Heart right ventricle (tissue), 16 donors: ENCODE measurements at places on chromosomes 13 and 19. TPM values are rescaled to one million over a fixed set of nuclear protein-coding genes. Genes with fewer than 3 reads are reported as not detected.

The CGB2 gene
- not detected for polyA plus RNA-seq

The ATP7B gene
- 3.2 TPM for polyA plus RNA-seq

The LRRC4B gene
- 3.0 TPM for polyA plus RNA-seq

- no peaks in the 10 kb centered on the region for H3K27me3 ChIP-seq
- H3K36me3 ChIP-seq = peaks cover 3% of the 10 kb centered on the region
- DNase-seq = no peak
- peaks cover 13% of the 10 kb centered on the region for H3K4me1 ChIP-seq
- no peak overlapping the region for H3K4me3 ChIP-seq
- H3K27ac ChIP-seq = no peak overlapping the region
These were observed 9.8 kb downstream of the AP1M1 start for GRCh38 chr19:16207490-16208025.

DNA sequence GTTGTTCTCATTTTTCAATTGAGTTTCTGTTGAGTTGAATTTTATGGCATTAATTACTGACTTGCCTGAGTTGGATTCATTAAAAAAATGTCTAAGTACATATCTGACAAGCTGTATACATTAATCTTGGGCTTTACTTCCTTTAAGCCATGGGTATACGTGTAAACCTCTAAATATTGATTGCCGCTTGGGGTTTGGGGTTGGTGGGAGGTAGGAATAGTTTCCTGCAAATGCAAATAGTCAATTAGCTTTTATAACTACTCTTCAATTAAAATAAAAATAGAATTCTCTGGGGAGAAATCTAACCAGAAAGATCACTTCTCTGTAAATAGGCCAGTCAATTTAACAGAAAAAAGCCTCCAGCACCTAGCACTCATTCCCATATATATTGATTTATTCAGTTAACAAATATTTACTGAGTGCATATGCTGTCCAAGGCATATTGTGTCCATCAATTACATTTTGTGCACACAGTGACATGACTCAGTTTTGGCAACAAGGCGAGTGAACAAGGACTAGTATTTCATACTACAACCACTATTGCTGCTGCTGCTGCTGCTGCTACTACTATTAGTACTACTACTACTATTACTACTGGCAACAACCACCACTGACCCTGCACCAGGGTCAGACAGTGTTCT lies 306.8 kb downstream of the RFC3 start:
- no peak overlapping the region for H3K4me3 ChIP-seq
- DNase-seq = no peak
- H3K27ac ChIP-seq = no peak overlapping the region
- no peaks in the 10 kb centered on the region for H3K4me1 ChIP-seq
- H3K36me3 ChIP-seq = no peaks in the 10 kb centered on the region
- H3K27me3 ChIP-seq = no peaks in the 10 kb centered on the region

GRCh38 chr19:54109651-54110050 lies 5.8 kb downstream of the TFPT start:
- no peaks in the 10 kb centered on the region for H3K4me1 ChIP-seq
- no peaks in the 10 kb centered on the region for H3K27me3 ChIP-seq
- DNase-seq = no peak
- H3K27ac ChIP-seq = no peak overlapping the region
- H3K4me3 ChIP-seq = no peak overlapping the region

DNA sequence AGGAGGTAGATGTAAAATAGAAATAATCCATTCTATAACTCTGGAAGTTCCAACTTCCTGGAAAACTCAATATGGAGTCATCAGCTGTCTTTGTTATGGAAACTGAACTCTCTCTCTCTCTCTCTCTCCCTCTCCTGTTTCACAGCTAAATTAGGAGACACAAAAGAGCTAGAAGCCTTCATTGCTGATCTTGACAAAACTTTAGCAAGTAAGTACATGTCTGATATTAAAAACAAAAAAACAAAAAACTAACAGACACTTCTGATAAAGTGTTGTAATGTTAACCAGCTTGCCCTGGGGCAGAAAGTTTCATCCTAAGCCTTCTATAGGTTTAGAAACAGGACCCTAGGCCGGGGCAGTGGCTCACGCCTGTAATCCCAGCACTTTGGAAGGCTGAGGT lies 11.3 kb downstream of the RGCC start:
- no peak overlapping the region for H3K27ac ChIP-seq
- no peak for DNase-seq
- H3K4me3 ChIP-seq = no peak overlapping the region
- no peaks in the 10 kb centered on the region for H3K27me3 ChIP-seq
- peaks cover 41% of the 10 kb centered on the region for H3K4me1 ChIP-seq

DNA sequence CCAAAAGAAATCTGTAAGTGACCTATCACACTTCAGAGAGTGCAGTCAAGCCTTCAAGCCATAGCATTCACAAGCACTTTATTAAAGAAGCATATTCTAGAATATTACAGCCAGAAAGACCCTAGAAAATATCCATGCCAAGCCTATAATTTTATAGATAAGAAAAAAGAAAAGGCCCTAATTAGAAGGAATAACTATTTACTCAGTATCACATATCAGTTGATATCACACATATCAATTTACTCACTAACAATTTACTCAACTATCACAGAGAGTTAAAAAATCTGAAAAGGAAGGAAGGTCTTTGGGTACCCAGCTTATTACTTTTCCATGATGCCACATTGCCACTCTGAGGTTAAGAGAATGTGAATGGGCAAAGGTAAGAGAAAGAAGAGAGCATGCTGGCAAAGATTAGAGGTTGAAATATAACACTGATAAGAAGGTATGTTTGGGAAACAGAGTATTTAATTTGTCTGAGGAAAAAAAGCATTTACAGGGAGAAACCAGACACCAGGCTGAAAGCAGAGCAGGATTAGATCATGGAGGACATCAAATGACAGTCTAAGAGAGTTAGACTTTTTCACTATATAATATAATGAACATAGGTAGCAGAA lies 186.2 kb downstream of the VWA8 start:
- H3K4me3 ChIP-seq = no peak overlapping the region
- no peaks in the 10 kb centered on the region for H3K27me3 ChIP-seq
- no peaks in the 10 kb centered on the region for H3K4me1 ChIP-seq

GRCh38 chr13:97411984-97412383 lies 22.0 kb upstream of the RAP2A start:
- H3K27me3 ChIP-seq = no peaks in the 10 kb centered on the region
- H3K27ac ChIP-seq = no peak overlapping the region
- no peaks in the 10 kb centered on the region for H3K36me3 ChIP-seq
- H3K4me1 ChIP-seq = no peaks in the 10 kb centered on the region

GRCh38 chr13:66586489-66586888 lies 643.6 kb downstream of the PCDH9 start:
- no peaks in the 10 kb centered on the region for H3K27me3 ChIP-seq
- no peaks in the 10 kb centered on the region for H3K36me3 ChIP-seq

GRCh38 chr19:17618936-17619335 lies 63.5 kb downstream of the COLGALT1 start:
- H3K4me3 ChIP-seq = no peak overlapping the region
- H3K4me1 ChIP-seq = peaks cover 4% of the 10 kb centered on the region
- no peaks in the 10 kb centered on the region for H3K36me3 ChIP-seq
- H3K27ac ChIP-seq = no peak overlapping the region
